Ascending aorta (tissue), 2 donors: ENCODE measurements at places on chromosomes 2 and 18. TPM values are rescaled to one million over a fixed set of nuclear protein-coding genes. Genes with fewer than 3 reads are reported as not detected.

HAT1 gene
- 28.3 TPM for total RNA-seq

ALPG gene
- not detected for total RNA-seq

GPAT2 gene
- 9.4 TPM for total RNA-seq

SNORC gene
- total RNA-seq: not detected

GPR155 gene
- 1.8 TPM for total RNA-seq

FN1 gene
- total RNA-seq: 5,098 TPM

TANK gene
- total RNA-seq: 18.4 TPM

GRCh38 chr18:52750995-52751394 lies 411.0 kb downstream of the DCC start:
- DNase-seq: no peak

DNA sequence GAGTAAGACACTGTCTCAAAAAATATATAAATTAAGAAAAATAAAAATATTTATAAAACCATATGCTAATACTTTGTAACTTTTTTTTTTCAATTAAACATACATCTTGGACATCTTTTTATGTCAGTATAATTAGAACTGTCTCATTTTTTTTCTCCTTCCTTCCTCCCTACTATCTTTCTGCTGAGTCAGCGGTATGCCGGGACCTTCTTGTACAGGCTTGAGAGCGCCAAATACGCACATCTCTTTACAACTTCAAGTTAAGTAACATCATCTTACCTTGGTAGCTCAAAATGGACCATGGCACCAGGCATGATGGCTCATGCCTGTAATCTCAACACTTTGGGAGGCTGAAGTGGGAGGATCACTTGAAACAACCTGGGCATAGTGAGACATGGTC lies 153.4 kb downstream of the FAM161A start:
- no peak for DNase-seq

- no peak for DNase-seq
Measured at GRCh38 chr2:29477186-29477585, 362.0 kb downstream of the CLIP4 start.

- no peak for DNase-seq
Measured at GRCh38 chr2:95208106-95208505, 785 bp downstream of the ZNF892 start.

DNA sequence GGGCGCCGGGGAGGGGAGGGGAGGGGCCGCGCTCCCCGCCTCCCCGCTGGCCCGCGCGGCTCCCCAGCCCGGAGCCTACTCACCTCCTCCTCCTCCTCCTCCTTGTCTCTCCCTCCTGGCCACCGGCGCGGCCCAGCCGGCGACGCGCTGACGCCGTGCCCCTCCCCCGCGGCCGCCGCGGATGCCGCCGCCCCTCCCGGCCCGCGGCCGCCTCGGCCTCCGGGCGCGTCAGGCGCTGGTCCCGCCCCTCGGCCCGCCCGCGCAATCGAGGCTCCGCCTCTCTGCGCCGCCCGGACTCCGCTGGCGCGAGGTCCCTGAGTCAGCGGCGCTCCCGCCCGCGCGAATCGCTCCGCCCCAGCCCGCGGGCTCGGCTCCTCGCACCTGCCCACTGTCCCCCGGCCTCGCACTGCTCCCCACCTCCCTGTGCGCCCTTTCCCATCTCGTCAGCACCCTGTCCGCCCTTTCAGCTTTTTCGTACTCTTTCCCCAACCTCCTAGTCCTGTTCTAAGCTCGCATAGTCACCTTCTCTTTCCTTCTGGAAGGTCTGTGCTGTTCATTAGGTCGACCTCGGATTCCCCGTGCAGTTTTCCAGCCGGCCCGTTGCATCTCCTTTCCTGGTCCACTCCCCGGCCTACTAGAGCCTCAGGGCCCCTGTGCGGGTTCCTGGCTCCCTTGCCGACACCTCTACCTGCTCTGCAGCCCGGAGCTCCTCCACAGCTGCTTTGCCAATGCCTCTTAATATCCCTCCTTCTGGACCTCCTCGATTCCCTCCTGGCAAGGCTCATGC lies 187.4 kb downstream of the ZEB2 start:
- peak; percentile 33 for DNase-seq

GRCh38 chr2:151189125-151189524 lies 72.5 kb downstream of the RBM43 start:
- no peak for DNase-seq

- DNase-seq: no peak
Measured at GRCh38 chr2:141195087-141195486, 935.7 kb downstream of the LRP1B start.

- peak; percentile 84 for DNase-seq
Measured at GRCh38 chr18:48742706-48743475, 204.1 kb downstream of the CTIF start.

DNA sequence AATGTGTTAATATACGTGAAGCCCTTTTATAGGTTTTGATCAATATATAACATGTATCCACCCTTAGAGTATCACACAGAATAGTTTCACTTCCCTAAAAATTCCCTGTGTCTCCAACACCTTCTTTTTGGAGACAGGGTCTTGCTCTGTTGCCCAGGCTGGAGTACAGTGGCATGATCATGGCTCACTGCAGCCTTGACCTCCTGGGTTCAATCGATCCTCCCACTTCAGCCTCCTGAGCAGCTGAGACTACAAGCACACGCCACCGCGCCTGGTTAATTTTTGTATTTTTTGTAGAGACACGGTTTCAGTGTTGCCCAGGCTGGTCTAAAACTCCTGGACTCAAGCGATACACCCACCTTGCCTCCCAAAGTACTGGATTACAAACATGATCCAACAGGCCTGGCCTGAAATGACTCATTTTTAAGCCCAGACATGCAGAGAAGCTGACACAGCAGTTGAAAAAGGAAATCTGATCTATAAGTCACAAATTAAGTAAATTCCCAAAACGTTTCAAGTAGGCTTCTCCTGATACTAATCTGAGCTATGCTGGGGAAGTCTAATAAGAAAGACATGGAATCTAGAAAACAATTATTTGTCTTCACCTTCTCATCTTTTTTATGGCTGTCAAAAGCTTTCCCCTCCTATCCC lies 2.9 kb downstream of the DUSP11 start:
- DNase-seq: no peak

DNA sequence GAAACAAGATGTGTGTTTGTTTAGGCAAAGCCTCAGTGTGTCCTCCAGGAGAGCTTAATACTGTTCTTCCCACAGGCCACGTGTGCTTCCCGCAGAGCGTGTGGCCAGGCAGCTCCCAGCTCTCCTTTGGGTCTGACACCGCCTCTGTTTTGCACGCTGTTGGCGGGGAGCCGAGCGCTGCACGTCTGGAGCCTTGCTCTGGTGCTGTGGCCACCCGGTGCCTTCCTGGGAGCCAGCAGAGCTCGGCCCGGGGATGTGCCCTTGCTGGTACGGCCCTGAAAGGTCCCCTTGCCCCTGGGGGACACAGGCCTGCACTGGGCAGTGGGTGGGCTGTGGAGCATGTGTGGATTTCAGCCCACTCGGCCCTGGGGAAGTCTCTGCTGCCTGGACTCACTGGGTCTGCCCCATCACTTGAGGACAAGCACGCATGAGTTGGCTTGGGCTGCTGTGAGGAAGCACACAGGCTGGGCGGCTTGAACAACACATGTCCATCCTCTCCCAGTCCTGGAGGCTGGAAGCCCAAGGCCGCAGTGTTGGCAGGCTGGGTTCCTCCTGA lies 160.7 kb upstream of the HDAC4 start:
- DNase-seq: no peak

GRCh38 chr2:196160101-196160500 lies 11.3 kb downstream of the STK17B start:
- no peak for DNase-seq

GRCh38 chr2:176613323-176613987 lies 344.2 kb downstream of the MTX2 start:
- DNase-seq: no peak

GRCh38 chr2:145753966-145754365 lies 1234.0 kb upstream of the ZEB2 start:
- DNase-seq: no peak

DNA sequence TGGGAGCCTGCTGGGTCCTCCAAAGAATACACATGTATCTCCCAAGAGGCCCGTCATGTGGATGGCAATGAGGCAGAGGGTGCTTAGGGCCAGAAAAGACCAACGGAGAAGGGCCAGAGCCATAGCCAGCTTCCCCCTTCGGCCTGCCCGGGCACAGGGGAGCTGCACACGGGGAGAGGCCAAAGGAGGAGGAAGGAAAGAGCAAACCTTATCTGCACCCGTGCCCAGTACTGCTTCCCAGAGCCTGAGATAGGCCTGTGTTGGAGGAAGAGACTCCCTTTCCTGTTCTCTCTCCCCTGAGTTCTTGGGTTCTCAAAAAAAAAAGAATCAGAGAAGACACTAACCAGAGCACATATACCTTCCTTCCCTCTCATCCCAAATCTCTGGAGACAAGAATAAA lies 250.3 kb downstream of the ANAPC1 start:
- no peak for DNase-seq

DNA sequence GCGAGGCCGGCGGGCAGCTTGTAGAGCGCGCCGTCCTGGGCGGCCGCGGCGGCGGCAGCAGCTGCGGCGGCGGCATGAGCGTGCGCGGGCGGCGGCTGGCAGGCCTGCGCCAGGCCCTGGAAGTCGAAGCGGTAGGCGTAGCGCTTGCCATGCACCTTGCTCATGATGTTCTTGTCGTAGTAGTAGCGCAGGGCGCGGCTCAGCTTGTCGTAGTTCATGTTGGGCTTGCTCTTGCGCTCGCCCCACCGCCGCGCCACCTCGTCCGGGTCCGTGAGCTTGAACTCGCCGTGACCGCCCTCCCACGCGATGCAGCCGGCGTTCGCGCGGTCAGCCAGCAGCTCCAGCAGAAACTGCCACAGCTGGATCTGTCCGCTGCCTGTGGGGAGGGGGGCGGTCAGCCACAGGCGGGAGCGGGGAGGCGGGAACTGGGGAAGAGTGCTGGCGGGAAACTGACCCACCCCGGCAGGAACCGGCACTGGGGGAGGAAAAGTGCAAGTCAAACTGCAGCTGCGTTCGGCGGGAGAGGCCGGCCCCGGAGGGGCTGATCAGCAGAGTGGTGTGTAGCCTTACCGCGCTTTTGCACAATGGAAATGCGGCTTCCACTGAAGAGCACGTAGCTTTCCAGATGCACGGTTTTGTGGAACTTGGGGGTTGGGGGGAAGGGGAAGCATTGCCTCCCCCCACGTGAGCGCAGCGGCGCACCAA lies 3.0 kb downstream of the FEV start:
- no peak for DNase-seq

GRCh38 chr18:4106407-4107033 lies 348.6 kb downstream of the DLGAP1 start:
- peak; percentile 80 for DNase-seq

GRCh38 chr2:28906376-28906775 lies 11.9 kb downstream of the WDR43 start:
- DNase-seq: no peak

DNA sequence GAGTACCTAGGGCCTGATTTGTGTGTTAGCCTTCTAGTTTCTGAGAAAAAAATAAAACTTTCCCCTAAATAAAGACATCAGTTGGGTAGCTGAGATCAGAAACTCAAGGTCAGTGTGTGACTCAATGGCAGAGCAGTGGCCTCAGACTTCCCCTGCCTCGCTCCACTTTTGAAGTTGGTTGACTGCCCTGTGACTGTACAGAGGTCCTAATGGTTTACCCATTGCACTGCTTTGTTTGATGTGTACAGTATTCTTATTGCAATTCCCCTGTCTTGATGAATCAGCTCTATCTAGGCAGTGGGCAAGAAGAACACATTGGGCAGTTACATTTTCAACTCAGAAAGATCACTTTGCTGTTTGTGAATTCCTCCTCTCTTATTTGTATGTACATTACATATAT lies 315.7 kb downstream of the KCNS3 start:
- no peak for DNase-seq

GRCh38 chr18:48333563-48333962 lies 75.6 kb downstream of the ZBTB7C start:
- no peak for DNase-seq

GRCh38 chr18:76388261-76388660 lies 106.8 kb downstream of the ZNF516 start:
- no peak for DNase-seq

DNA sequence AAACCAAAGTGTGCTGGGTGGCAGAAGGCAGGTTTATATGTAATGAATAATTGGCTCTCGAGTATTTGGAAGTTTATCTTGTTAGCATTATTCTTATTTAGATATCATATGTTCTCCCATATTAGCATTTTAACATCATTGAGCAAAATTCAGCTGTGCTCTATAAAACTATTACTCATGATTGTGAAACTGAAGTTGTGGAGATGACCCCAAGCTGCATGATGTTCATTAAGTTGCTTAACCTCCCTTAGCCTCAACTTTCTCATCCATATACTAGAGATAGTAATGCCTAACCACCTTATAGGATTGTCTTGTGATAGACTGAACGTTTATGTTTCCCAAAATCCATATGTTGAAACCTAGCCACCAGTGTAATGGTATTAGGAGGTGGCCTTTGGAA lies 346.3 kb downstream of the SATB2 start:
- no peak for DNase-seq

- no peak for DNase-seq
Measured at GRCh38 chr2:15120631-15121030, 440.5 kb downstream of the NBAS start.

DNA sequence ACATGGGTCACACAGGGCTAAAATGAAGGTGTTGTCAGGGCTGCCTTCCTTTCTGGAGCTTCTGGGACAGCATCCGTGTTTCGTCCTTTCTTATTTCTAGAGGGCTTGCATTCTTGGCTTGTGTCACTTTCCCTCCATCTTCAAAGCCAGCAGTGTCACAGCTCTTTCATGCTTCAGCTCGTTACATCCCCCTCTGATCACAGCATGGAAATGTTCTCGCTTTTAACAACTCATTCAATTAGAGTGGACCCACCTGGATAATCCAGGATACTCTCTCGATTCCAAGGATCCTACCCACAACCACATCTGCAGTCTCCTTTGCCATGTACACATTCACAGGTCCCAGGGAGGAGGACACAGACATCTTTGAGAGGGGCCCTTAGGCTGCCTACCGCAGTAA lies 316.2 kb upstream of the FIGN start:
- DNase-seq: no peak

DNA sequence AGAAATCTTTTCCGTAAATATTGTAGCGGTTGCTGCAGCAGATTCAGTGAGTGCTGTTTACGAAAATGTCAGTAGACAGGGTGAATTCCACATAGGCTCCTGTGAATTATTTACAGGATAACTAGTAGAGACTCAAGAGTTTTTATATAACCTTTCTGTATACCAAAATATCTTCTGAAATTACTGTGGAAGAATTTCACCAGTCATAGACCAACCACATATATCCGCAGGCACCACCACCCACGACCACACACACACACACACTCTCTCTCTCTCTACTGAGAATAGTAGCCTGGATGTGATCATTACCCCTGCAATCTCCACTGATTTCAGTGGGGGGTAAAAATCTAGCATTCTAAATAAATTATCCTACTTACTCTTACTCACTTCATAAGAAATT lies 341.8 kb downstream of the RBM43 start:
- DNase-seq: no peak

DNA sequence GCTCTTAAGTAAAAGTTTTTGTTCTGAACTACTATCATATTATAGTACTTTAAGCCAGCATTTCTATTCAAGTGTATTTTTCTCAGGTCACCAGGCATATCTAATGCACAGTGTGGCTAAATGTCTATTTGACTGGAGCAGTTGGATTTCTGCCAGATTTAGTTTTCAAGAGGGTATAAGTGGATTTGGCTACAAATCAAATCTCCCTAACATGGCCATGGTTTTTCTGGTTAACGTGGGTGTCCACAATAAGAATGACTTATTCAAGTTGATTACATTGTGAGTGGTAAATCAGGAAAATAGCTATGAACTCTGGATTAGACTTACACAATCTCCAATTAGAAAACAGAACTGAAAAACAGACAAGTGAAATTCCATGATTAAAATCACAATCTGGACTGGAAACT lies 5.7 kb upstream of the CHN1 start:
- no peak for DNase-seq
